ENCODE measurements at places on chromosomes 12 and 14.

GRCh38 chr12:127811988-127812387, 455.0 kb upstream of the TMEM132C start:
- no peak for DNase-seq

- no peak for DNase-seq
Observed at GRCh38 chr14:74663884-74664283, 49.0 kb downstream of the AREL1 start.

GRCh38 chr12:103401421-103401820, 94.3 kb downstream of the C12orf42 start:
- no peak for DNase-seq

DNA sequence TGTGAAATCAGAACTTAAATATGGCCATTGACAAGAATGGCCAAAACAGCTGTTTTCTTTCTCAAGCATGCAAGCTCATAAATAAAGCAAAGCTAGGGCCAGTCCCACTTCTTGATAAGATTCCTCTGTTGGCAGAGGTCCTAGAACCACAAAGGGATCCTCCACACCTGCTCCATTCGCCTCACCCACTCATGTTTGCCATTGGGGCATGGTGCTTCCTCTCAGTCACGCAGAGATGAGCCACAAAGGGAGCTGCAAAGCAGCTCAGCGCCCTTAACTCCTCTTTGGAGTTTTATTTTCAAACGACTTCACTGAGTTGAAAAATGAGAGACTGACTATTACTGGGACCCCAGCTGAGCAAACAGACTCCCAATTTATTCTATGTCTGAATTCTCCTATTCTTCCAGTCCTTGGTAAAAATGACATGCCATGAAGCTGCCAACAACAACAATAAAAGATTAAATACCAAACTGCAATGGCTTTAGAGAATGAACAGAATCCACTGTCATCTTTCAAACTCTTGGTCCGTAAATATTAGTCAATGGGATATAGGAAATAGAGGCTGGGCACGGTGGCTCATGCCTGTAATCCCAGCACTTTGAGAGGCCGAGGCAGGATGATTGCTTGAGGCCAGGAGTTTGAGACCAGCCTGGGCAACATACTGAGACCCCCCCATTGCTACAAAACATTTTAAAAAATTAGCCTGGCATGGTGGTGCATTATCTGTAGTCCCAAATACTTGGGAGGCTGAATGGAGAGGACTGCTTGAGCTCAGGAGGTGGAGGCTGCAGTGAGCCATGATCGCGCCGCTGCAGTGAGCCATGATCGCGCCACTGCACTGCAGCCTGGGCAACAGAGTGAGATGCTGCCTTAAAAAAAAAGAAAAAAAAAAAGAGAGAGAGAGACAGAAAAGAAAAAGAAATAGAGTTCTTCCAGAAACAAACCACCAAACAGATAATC, 16.4 kb downstream of the MANSC1 start:
- DNase-seq = no peak

GRCh38 chr14:99791476-99792209, 1.6 kb upstream of the EML1 start:
- DNase-seq = no peak

All from type B pancreatic cell (in vitro differentiated cells).